ENCODE measurements at places on chromosomes 12 and 14. TPM values are rescaled to one million over a fixed set of nuclear protein-coding genes. Genes with fewer than 3 reads are reported as not detected.

Gene TAS2R7
- not detected for total RNA-seq

Gene TAS2R8
- total RNA-seq = not detected

Gene PMEL
- total RNA-seq = 8.8 TPM

Gene CPNE8
- total RNA-seq = not detected

Gene SOAT2
- not detected for total RNA-seq

DNA sequence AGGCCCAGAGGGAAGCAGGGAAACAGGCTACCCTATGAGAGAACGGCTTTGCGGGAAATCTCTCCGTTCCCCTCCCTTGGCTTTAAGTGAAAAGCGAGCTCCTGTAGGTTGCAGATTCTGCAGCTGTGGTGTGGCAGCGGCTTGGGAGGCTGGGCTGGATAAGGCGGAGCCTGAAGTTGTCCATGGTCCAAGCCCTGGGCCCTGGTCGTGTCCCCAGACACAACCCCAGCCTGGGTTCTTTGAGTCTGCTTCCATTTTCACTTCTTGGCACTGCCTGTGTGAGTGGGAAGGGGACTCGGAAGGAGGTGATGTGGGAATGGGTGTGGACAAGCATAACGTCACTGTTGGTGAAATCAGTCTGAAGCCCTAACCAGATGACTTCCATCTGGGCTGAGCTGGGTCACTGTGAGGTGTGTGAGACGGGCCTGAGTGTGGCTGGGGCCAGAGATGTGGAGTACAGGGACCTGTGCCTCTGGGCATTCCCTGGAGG lies 43.0 kb upstream of the CTDSP2 start:
- no peak for DNase-seq
- H3K4me1 ChIP-seq = peaks cover 4% of the 10 kb centered on the region
- H3K27ac ChIP-seq = no peak overlapping the region
- H3K36me3 ChIP-seq = no peaks in the 10 kb centered on the region
- H3K4me3 ChIP-seq = no peak overlapping the region

DNA sequence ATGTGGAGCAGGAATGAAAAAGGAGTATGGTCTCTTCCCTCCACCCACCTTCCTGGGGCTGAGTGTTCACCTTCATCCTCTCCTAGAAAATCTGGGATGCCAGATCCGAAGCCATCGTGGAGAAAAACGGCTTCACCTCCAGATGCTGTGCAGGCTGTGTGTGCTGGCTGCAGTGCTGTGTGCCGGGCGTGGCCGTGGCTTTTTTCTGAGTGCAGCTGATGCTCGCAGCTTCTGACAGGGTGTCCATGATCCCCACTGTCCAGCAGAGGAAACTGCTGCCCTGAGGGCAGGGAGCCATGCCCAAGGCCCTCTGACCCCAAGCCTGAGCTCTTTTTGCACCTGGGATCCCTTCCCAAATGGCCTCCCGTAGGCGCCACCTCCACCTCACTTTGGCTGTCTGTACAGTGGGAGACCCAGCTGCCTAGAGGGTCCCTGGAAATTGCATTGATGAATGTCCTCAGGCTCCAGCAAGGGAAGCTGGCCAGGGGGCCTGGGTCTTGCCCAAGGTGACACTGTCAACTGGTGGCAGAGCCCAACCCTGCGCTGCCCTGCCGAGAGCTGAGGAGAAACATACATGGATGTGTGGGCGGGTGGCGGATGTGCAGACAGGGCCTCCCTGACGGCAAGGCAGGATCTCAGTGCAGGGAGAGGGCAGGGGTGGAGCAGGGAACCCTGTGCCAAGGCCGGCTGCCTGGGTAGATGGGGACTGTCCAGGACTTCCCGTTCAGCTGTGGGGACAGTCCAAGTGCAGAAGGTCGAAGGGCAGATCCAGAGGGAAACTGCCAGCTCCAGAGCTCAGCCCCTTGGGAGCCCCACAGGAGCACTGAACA lies 53.3 kb downstream of the BEGAIN start:
- H3K27ac ChIP-seq = no peak overlapping the region
- no peaks in the 10 kb centered on the region for H3K36me3 ChIP-seq
- no peak overlapping the region for H3K4me3 ChIP-seq
- no peaks in the 10 kb centered on the region for H3K4me1 ChIP-seq
- H3K27me3 ChIP-seq = no peaks in the 10 kb centered on the region

DNA sequence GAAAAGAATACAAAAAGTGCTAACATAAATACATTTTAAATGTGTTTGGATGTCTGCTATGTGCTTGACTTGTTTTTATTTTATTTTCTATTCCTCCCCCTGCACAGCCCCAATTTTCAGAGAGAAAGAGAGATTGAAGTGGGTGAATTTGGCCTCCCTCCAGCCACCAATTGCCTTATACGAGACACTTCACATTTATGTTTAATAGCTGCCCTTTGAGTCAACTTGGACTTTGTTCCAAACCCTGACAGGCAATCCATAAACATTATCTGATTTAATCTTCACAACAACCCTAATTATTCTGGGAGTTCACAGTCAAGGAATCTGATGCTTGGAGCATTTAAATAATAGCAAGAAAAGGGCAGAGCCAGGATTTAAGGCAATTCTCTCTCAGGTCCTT lies 161.7 kb downstream of the SLC15A4 start:
- H3K4me1 ChIP-seq = no peaks in the 10 kb centered on the region
- no peaks in the 10 kb centered on the region for H3K36me3 ChIP-seq
- H3K4me3 ChIP-seq = no peak overlapping the region
- DNase-seq = no peak
- H3K27me3 ChIP-seq = no peaks in the 10 kb centered on the region

DNA sequence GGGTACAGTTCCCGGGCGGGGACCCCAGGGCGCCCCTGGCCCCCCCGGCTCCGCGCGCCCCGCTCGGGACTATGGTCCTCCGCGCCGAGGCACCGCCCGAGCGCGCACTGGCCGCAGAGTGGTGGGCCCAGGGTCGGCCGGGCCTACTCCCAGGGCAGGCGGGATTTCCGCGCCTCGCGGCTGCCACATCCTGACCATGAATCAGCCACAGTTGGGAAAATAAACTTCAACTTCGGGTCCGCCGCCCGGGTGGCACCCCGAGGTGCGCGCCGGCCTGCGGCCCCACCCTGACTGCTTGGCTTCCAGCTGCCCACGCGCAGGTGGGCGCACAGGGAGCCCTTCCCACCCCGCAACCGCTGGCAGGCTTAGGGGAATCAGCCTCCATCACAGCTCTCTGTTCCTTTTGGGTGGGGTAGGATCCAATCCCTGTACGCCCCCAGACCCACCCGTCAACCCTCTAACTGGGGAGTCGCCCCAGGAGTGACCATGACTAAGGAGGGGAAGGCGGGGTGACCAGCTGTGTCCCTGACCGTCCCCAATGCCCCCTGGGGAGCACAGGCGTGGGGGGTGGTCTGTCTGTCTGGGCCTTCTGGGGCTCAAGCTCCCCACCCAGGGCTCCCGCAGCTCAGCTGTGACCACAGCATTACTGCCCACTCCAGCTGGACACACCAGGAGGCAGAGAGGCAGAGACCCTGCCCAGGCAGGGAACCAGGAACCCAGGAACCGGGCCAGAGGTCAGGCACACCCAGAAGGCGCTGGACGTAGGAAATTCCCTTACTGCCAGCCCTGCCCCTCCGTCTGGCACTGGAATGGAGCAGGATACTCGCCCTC lies 678 bp downstream of the INF2 start:
- peaks cover 17% of the 10 kb centered on the region for H3K4me1 ChIP-seq
- H3K27me3 ChIP-seq = no peaks in the 10 kb centered on the region
- no peak for DNase-seq
- H3K27ac ChIP-seq = no peak overlapping the region

DNA sequence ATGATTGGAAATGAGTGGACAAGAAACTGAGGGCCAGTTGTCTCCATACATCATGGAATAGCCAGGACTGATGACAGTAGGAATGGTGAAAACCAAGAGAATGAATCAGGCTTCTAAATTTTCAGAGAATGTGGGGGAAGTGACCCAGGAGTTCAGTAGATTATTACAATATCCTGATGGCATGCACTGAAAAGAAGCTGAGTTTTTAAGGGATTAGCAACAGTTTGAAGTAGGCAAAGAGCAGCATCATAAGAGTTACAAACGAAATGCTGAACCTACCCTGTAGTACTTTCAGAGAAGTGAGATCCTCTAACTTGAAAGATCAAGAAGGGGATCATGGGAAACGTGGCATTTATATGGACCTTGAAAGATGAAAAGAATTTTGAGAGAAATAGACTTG lies 13.2 kb downstream of the SLC2A14 start:
- H3K27me3 ChIP-seq = no peaks in the 10 kb centered on the region
- DNase-seq = no peak
- H3K36me3 ChIP-seq = no peaks in the 10 kb centered on the region
- H3K4me1 ChIP-seq = peaks cover 9% of the 10 kb centered on the region
- no peak overlapping the region for H3K4me3 ChIP-seq
- no peak overlapping the region for H3K27ac ChIP-seq

- DNase-seq = no peak
- H3K4me3 ChIP-seq = no peak overlapping the region
- H3K27ac ChIP-seq = no peak overlapping the region
Observed at GRCh38 chr12:55631733-55632132, 5.0 kb upstream of the OR10P1 start.

DNA sequence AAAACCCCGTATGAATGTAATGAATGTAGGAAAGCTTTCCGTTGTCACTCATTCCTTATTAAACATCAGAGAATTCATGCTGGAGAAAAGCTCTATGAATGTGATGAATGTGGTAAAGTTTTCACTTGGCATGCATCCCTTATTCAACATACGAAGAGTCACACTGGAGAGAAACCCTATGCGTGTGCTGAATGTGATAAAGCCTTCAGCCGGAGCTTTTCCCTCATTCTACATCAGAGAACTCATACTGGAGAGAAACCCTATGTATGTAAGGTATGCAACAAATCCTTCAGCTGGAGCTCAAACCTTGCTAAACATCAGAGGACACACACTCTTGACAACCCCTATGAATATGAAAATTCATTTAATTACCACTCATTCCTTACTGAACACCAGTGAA lies 23.8 kb downstream of the ZNF891 start:
- no peaks in the 10 kb centered on the region for H3K27me3 ChIP-seq
- no peak for DNase-seq
- H3K36me3 ChIP-seq = peaks cover 70% of the 10 kb centered on the region
- H3K4me3 ChIP-seq = no peak overlapping the region

DNA sequence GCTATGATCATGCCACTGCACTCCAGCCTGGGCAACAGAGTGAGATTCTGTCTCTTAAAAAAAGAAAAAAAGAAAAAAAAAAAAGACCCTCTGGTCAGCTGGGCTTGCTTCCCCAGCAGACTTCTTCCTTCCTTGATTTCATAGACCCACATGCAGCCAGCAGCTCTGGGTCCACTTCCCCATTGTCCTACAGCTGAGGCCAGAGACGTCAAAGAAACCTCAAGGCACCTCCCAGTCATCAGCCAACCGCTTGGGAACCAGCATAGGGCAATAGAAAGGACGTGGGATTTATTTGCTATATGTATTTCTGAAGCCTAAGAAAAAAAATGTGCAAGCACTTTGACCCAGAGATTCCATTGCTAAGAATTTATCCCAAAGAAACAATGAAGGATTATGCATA lies 35.4 kb upstream of the SPPL3 start:
- H3K36me3 ChIP-seq = no peaks in the 10 kb centered on the region
- no peak for DNase-seq
- no peak overlapping the region for H3K4me3 ChIP-seq
- no peak overlapping the region for H3K27ac ChIP-seq
- H3K27me3 ChIP-seq = no peaks in the 10 kb centered on the region

GRCh38 chr12:101485021-101485420 lies 9.9 kb downstream of the SPIC start:
- DNase-seq = no peak
- no peaks in the 10 kb centered on the region for H3K4me1 ChIP-seq
- H3K4me3 ChIP-seq = no peak overlapping the region
- H3K27ac ChIP-seq = no peak overlapping the region
- no peaks in the 10 kb centered on the region for H3K36me3 ChIP-seq
- H3K27me3 ChIP-seq = no peaks in the 10 kb centered on the region

GRCh38 chr12:46465307-46465706 lies 92.7 kb upstream of the SLC38A2 start:
- H3K27ac ChIP-seq = no peak overlapping the region
- H3K36me3 ChIP-seq = no peaks in the 10 kb centered on the region
- H3K27me3 ChIP-seq = no peaks in the 10 kb centered on the region
- no peak for DNase-seq
- H3K4me1 ChIP-seq = no peaks in the 10 kb centered on the region

- H3K27ac ChIP-seq = no peak overlapping the region
- no peaks in the 10 kb centered on the region for H3K27me3 ChIP-seq
- H3K36me3 ChIP-seq = no peaks in the 10 kb centered on the region
- no peak for DNase-seq
- H3K4me3 ChIP-seq = no peak overlapping the region
Observed at GRCh38 chr14:100955201-100955600, 51.7 kb upstream of the RTL1 start.

GRCh38 chr12:80230068-80230467 lies 130.7 kb downstream of the OTOGL start:
- H3K27ac ChIP-seq = no peak overlapping the region
- no peaks in the 10 kb centered on the region for H3K27me3 ChIP-seq
- no peaks in the 10 kb centered on the region for H3K4me1 ChIP-seq
- no peaks in the 10 kb centered on the region for H3K36me3 ChIP-seq
- no peak overlapping the region for H3K4me3 ChIP-seq

Data from Karpas-422 (cell line).